ENCODE measurements at places on chromosomes 12 and 14. TPM values are rescaled to one million over a fixed set of nuclear protein-coding genes. Genes with fewer than 3 reads are reported as not detected.

- DNase-seq: no peak
These were observed 41.7 kb downstream of the TRAFD1 start for GRCh38 chr12:112167031-112167461.

ARG2 gene
- total RNA-seq: 5.0 TPM

EFS gene
- total RNA-seq: 1.4 TPM

KRT79 gene
- not detected for total RNA-seq

DNA sequence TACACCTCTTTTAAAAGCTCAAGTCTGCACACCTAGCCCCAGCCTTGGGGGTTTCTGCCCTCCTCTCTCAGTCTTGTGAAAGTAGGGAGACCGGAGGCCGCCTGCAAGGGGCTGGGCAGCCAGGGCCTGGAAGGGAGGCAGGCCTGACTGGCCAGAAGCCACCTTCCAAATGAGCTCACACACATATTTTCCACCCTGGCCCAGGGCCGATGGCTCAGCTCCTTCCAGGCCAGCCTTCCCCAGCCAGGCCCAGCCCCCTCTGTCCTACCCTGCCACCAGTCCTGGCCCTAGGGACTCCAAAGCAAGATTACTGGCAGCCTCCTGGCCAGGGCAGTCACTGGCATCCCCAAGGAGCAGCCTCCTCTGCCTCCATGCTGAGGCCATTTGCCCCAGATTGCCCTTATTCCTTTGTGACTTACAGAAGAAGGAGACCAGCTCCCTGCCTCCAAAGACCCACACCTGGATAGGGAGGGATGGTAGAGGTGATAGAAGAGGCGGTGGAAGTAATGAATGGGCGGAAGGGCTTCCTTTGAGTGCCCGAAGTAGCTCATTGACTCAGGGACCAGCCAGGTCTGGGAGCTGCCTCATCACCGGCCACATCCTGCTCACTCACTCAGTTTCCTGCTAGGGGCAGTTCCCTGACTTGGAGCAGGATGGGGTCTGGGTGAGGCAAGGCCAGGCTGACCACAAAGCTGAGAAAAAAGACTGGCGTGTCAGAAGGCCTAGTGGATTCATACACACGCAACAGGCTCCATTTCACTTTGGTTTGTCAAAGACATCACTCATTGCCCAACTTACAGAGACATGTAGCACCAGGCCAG, 14.8 kb downstream of the MMP14 start:
- peak; percentile 99 for DNase-seq

DNA sequence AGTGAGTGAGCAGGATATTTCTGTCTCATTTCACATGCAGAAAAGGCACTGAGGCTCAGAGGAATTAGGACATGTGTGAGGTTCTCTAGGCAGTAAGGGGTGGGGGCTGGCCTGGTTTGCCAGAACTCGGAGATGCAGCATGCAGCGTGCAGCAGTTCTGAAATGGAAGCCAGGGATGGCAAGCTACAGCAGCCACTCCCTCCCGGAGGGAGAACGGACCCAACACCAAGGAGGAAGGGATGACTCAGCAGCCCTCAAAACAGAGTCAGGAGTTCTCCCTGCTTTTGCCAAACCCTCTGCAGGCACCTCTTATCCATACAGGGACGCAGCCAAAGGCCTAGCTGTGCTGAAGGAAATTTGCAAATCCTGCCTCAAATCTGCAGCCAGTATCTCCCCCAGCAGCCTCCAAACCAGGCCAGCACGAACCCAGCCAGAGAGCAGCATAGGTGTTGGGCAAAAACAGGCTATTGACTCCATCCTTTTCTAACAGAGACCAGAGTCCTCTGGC, 10.3 kb upstream of the SERPINA3 start:
- DNase-seq: peak; percentile 86

GPRC5D gene
- not detected for total RNA-seq

- no peak for DNase-seq
These were observed 210.4 kb downstream of the CHST11 start for GRCh38 chr12:104667139-104667538.

GRCh38 chr14:94115631-94116030, 5.1 kb downstream of the IFI27 start:
- DNase-seq: no peak

Measured in mammary epithelial cell (primary cell).